GDM1 (cell line): ENCODE measurements at places on chromosomes 7 and 10.

- no peak for DNase-seq
Measured at GRCh38 chr10:128938558-128938957, 528.5 kb upstream of the MGMT start.

GRCh38 chr7:40643664-40644063 is 508.9 kb downstream of the SUGCT start:
- no peak for DNase-seq

- no peak for DNase-seq
Measured at GRCh38 chr7:96784597-96784996, 75.0 kb upstream of the SEM1 start.

- no peak for DNase-seq
Measured at GRCh38 chr10:112535531-112535951, 88.5 kb downstream of the VTI1A start.

GRCh38 chr10:15609246-15609645 is 110.5 kb downstream of the ITGA8 start:
- no peak for DNase-seq

GRCh38 chr7:94311515-94311914 is 83.2 kb upstream of the COL1A2 start:
- no peak for DNase-seq

DNA sequence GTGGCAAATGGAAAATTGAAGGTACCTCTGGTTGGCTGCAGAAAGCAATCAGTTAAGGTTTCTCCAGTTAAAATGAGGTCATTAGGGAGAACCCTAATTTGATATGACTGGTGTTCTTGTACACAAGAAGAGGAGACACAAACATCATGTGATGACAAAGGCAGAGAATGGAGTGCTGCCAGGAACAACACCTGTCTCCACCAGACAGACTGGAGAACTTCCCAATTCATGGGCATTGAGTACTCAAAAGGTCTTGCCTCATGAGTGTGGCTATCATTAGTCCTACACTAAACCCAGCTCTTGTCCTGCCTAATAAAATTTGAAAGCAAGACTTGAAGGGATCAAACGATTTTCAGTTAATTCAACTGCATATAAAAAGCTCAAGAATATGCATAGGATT is 152.6 kb downstream of the PTPN20 start:
- no peak for DNase-seq

GRCh38 chr10:119654540-119654939 is 3.4 kb downstream of the BAG3 start:
- no peak for DNase-seq

DNA sequence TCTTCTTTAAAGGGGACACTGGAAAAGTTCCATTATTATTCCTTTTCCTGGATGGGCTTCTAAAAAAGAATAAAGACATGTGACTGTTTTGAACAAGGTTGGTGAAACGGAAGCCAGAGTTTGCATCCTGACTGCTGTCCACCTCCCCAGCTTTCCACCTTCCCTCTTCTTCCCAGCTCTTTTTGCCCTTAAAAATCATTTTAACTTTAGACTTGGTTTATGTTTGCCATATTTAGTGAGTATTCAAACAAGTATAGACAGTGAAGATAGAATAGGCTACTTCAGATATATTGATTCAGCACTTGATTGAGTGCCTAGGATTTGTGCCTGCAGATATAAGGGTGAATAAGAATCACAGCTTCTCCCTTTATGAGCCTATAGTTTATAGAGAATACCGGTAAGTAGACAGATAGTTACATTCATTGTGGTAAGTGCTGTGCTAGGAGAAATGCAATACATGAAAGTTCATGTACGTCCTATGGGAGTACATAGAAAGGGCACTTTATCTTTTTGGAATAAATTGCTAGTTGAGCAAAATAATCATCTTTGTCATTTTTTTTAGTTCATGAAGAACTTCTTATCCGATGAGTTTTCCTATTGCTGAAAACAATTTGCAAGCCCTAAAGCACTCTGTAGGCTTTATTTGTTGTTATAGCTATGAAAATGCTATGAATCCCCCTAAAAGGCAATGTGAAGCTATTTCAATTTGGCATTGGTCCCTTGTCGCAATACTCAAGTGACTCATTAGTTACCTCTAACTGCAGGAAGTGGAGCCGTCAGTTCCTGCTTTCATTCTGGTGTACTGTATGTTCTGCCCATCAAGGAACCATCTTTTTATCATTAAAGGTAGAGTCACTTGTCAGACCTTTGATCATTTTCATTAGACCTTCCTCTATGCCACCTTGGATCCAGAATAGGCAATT is 57.2 kb upstream of the STRIP2 start:
- no peak for DNase-seq

DNA sequence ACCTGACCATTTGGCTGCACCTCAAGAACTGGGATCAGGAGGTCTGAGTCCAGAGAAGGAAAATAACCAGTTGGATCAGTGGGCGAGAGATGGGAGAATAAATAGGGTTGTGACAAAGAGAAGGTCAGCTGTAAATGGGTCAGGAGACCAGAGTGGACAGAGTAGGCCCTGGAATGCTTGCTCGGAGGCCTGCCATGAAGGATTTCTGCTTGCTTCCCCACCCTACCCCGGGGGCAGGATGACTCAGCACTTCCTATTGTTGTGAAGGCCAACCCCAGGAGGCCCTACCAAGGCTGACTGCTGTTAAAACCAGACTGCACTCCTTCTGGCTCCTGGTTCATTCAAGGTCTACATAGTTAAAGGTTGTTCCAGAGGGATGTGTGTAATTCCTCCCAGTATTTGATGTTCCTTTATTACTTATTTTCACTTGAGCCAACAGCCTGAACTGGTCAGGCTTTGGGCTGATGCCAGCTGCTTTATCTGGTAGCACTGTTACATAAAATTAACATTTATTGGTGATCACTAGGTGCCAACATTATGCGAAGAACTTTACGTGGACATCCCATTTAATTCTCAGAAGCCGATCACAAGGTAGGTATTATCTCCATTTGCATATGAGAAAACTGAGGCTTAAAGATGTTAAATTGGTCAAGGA is 27.3 kb upstream of the IFRD1 start:
- DNase-seq: peak; percentile 71
